ENCODE measurements at places on chromosomes 4 and X.

DNA sequence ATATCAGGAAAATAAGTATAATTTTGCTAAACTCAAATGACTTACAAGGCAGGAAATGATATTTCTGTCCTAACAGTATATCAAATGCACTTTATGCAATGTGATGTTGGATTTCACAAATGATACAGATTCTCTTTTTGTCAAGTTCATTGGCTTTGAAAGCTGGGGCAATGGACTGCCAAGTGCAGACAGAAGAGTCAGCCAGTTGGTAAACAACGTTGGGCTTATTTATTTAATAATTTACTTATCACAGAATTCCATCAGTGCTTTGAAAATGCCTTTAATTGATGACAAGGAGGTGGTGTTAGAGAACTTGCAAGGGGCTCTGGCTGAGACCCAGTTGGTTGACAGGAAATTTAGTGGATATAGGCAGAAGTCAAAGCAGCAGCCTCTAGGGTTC lies 79.9 kb upstream of the ADGRG2 start:
- no peak for DNase-seq

DNA sequence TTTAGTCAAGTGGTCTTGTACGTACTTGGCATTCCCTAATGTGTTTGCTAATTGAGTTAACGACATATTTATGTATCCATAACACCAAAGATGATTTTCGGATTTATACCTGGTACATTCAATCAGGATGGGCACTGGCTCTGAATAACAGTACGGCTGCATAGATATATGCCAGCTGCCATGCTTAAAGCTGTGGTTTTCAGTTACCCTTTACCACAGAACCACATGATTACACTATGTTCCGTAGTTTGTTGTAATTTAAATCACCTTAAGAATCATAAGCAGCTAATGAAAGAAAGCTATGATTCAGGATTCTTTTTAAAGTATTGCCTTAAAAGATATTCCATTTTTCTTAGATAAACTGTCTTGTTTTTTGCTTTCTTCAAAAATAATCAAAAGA lies 53.6 kb downstream of the FIP1L1 start:
- DNase-seq: no peak

- DNase-seq: no peak
Measured at GRCh38 chrX:136185401-136186022, 38.2 kb downstream of the FHL1 start.

- no peak for DNase-seq
Measured at GRCh38 chrX:112085149-112085548, 2.6 kb upstream of the TRPC5 start.

GRCh38 chr4:166091912-166092510 lies 219.0 kb downstream of the TLL1 start:
- no peak for DNase-seq

- no peak for DNase-seq
Measured at GRCh38 chr4:52984462-52984881, 122.4 kb downstream of the RASL11B start.

- DNase-seq: no peak
Measured at GRCh38 chrX:42085836-42086235, 162.5 kb upstream of the CASK start.

DNA sequence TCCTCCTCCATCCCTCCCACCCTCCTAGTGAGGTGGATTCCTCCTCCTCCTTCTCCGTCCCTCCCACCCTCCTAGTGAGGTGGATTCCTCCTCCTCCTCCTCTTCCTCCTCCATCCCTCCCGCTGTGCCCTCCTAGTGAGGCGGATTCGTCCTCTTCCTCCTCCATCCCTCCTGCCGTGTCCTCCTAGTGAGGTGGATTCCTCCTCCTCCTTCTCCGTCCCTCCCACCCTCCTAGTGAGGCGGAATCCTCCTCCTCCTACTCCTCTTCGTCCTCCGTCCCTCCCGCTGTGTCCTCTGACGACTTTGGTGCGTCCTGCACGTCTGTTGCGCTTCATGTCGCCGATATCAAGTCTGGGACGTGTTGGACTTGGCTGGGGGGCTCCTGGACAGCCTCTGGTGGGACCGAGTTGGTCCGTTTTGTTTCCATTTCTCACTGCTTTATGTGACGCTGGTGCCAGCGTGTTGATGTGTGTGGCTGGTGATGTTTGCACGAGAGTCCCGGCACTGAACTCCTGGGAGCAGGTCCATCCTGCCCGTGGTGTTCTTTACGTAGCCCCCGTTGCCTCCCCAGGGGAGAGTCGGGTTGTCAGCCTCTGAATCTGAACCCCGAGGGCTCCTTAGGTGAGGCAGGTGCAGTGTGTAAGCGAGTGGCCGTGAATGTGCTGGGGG lies 5.4 kb downstream of the AKAP17A start:
- DNase-seq: no peak

DNA sequence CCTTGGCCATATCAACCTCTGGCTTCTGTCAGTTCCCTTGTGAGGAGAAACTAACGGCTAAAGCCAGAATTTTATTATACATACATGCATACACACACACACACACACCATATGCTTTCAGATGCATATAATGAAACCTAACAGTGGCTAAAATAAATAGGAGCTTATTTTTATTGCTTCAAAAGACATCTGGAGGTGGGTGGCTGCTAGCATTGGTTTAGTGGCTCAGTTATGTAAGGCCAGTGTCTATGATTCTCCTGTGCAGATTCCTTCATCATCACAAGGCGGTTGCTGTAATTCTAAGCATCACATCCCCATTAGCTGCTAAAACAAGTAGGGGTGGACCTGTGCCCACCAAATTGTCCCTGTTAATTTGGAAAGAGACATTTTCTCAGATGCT lies 110.8 kb downstream of the MAPK10 start:
- no peak for DNase-seq

GRCh38 chr4:10108818-10109783 lies 7.5 kb downstream of the WDR1 start:
- DNase-seq: no peak

GRCh38 chr4:138522366-138522765 lies 280.2 kb upstream of the SLC7A11 start:
- no peak for DNase-seq

DNA sequence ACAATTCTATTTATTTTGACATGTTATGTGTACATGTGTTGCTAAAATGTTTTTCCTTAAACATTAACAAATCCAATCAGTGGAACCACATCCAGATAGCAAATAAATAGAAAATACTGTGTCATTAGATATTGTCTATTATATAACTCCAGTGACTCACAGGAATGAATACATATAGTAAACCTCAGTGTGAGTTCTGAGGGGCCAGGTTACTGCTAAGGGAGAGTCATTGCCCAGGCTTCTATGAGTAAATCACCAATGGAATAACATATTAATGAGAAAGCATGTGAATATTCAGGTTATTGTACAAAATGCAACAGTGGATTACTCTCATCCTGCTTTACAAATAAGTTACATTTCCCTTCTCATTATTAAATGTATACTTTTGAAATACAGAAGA lies 27.2 kb downstream of the TACR3 start:
- DNase-seq: no peak

DNA sequence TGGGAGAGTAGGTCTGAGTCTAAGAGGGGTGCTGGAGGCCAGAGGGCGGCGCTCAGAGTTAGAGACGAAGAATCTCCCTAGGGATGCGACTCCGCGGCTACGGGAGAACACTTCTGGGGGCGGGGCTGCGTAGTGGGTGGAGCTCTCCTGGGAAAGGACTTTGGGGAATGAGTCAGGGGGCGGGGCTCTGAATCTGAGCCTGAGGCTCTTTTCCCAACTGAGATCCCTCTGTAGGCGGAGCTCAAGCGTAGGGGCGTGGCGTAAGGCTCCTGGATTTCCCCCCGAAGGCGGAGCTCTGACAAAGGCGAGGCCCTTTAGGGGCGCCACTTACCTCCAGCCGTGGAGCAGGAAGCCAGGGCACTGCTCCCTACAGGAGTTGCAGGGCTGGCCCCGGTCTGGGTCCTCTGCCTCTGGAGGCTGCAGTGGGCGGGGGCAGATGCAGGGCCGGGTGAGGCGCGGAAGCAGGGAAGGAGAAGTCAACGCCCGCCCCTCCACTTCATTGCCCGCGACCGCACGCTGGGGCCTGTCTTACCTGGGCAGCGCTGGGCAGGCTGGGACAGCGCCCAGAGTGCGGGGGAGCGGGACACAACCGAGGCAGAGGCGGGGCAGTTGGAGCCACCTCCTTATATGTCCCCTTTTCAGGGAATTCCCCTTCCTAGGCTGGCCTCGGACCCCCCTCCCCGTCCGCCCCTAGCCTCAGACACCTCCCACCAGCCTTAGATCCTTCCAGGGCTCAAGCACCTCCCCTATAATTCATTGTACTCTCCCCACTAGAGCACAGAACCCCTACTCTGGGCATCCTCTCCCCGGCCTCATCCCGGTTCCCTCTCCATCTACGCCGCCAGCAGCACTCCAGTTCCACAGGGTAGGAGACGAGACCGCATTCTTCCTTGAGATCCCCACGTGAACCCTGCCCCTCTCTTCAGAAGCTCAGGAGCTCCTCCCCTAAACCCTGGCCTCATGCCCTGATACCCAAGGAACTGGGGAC lies 1.6 kb downstream of the PRICKLE3 start:
- DNase-seq: no peak

DNA sequence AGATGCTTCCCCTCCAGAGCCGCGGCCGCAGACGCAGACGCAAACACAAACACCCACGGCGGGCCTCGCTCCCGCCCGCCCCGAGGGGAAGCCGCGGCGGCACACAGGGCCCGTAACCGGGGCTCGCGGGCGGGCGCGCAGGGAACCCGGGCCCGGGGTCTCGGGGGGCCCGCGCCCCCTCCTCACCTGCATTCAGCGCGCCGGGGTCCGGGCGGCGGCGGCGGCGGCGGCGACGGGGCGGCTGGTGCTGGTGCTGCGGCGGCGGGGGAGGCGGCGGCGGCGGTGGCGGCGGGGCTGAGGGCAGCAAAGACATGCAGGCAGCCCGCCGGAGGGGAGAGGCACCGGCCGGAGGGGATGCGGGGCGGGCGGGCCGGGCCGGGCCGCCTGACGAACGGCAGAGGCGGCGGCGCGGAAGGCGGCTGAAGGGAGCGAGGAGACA lies 255 bp upstream of the CNOT6L start:
- DNase-seq: no peak

DNA sequence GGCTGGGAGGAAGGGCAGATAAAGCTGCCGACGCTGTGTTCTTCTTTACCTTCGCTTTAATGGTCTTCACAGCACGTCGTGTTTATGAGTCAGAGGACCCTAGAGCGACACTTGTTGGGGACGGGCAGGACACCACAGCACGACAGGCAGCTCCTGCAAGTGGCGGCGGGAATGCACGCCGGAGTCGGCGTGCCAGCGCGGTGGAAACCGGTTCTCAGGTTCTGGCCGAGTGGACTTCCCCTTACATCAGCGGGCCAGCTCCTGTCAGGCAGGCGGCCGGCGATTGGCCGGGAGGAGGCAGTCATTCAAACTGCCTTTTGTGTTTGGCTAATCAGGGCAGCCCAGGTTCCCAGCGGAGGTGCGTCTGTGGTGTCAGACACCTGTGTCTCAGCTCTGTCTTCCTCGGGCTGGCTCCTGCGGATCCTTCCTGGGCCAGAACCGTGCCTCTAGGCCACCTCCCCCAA lies 150.9 kb downstream of the SHROOM3 start:
- DNase-seq: no peak

- DNase-seq: no peak
Measured at GRCh38 chr4:31667686-31668085, 947.5 kb downstream of the PCDH7 start.

DNA sequence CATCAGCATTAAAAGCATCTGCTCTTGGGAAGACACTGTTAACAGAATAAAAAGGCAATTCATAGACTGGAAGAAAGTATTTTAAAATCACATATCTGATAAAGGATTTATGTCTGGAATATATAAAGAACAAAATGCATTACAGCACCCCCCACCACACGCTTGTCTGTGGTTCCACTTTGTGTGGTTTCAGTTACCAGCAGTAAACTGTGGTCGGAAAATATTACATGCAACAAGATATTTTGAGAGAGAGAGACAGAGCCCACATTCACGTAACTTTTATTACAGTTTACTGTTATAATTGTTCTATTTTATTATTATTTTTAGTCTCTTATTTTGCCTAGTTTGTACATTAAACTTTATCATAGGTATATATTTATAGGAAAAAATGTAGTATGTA lies 21.2 kb upstream of the PDE6B start:
- DNase-seq: no peak

DNA sequence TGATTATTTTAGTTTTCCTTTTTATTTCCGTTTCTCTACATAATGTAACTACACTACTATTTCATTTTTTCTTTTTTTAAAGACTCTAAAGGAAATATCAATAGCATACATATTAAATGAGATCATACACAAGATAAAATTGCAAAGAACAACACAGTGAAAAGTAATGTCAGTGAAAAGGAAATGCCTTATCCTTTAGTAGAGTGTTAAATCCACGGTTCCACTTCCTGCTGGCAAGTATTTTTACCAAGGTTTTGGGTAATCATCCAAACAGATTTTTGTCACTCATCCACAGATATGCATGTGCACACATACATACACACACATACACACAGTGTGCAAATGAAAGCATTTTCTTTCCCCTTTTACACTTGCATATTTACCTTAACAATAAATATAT lies 548.9 kb downstream of the PPP4R3C start:
- DNase-seq: no peak

DNA sequence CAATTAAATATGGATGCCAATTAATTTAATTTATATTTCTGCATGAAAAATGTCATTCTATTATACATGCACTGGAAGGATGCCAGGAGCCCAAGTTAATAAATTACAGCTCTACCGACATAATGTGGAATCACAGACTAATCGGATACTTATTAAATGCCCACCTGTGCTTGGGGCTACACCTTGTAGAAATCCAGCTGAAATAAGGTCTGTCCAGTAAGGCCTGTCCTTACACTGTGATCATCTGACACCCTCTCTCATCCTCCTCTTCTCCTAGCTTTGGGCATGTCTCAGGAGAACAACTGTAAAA lies 6.0 kb upstream of the SHISA3 start:
- no peak for DNase-seq

- no peak for DNase-seq
Measured at GRCh38 chr4:183493246-183493645, 11.6 kb upstream of the ING2 start.

GRCh38 chr4:184870718-184871117 lies 45.0 kb upstream of the ACSL1 start:
- no peak for DNase-seq
